OCI-M1 (cell line): ENCODE measurements at places on chromosomes 16 and 17.

DNA sequence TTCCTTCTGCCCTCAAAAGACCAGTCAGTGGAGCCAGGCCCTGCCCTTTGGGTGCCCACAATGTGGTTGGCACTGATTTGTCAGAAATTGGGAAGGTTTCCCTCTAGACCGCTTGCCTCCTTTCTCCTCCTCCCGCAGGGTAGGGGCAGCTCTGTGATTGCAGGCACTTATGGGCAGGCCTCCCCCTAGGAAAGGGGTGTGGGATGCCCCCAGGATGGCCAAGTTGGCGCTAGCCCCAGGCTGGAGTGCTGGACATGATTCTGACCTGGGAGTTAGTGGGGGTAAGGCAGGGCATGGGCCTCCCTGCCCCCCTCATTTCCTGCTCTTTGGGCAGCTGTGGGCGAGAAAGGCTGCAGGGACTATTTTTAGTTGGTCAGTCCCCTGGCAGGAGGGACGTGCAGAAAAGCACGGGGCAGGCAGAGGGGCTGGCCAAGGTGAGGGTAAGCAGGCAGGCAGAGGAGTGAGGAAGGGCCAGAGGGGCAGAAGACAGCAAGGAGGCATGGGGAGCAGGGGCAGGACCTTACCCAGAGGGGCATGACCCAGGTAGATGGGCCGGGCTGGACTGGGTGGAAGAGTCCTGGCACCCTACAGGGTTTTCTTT lies 3.3 kb downstream of the RARA start:
- DNase-seq: no peak

GRCh38 chr16:82835487-82836155 lies 208.9 kb downstream of the CDH13 start:
- DNase-seq: no peak

DNA sequence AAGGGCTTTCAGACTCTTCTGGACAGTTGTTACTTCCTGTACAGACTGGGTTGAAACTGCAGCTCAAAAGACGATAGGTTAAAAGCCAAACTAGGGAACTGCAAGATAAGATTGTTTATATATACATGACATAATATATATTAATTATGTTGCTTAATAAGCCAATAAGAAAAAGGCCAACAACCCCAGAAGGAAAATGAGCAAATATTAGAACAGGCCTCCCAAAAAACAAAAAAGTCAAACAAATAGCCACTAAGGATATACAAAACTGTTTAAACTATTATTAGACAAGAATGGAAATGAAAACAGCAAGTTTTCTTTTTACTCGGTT lies 495 bp upstream of the CMTR2 start:
- no peak for DNase-seq

GRCh38 chr17:64006361-64007088 lies 8.4 kb downstream of the PRR29 start:
- DNase-seq: peak; percentile 93

DNA sequence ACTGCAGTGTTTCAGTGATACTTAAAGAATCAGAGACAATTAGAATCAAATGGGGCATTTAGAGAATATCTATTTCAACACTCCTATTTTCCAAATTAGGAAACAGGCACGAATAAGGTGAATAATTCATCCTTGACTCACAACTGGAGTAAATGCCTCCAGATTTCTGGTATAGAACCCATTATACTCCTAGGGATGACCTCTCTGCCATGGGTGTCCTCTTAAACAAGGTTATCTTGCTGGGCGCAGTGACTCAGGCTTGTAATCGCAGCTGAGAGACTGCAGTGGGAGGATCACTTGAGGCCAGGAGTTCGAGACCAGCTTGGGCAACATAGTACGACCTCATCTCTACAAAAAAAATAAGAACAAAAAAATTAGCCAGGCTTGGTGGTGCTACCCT lies 139.8 kb upstream of the ELAC2 start:
- no peak for DNase-seq

- no peak for DNase-seq
These were observed 3.9 kb downstream of the ANKRD13B start for GRCh38 chr17:29596811-29597210.

- DNase-seq: no peak
These were observed 372.5 kb upstream of the CDH8 start for GRCh38 chr16:62408760-62409159.

DNA sequence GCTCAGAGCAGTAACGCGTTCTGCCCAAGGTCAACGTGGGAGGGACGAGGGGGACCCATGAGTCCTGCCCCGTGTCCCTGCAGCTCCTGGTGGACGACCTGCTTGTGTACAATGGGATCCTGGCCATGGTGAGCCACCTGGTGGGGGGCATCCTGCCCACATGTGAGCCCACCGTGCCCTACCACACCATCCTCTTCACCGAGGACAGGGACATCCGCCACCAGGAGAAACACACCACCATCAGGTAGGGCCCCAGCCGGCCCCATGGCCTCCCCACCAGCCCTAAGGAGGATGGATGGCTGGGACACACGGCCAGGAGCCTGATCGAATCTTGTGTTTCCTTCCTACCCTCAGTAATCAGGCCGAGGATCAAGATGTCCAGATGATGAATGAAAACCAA lies 227.6 kb downstream of the KATNIP start:
- no peak for DNase-seq

DNA sequence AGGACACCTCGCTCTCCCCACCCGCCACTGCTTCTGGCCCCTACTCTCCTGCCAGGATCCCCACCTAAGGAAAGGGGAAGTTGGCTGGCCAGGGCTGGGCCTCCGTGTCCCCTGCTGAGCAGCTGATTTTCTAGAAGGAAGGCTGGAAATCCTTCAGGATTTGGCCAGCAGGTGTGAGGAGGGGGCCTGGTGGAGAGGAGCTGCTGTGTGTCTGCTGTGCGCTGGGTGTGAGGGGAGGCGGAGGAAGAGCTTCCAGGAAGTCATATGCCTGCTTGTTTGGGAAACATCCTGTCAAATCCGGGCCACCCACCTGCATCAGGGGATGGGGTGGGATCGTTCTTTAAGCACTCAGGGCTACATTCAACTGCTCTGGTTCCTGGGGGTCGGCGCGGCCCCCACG lies 28.6 kb downstream of the TPSG1 start:
- no peak for DNase-seq

GRCh38 chr17:46028981-46029565 lies 30.0 kb downstream of the STH start:
- no peak for DNase-seq

DNA sequence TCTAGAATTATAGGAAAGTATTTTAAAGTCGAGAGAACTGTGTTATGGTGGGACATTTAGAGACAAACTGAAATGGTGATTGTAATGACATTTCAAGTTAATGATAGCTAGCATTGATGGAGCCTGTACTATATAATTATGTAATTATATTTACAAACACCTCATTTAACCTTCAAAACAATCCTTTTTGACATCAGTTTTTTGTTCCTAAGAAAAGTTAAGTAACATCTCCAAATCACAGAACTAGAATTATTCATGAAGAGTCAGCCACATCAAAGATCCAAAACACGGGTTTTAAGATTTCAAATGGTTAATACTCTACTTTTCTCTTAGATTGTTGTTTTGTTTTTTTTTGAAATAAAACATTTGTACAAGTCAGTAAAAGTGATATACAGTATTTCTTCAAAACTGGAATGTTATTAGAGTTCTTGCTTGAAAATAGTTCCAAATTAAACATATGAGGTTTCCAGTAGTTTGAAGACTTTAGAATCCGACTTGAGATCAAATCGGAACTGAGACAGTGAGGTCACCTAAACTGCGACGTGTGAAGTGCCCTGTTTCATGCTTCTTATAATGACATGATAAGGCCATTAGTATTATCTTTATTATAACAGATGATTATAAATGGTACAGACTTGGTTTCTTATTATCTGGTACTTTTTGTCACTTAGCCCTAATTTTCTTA lies 264.9 kb upstream of the TBX2 start:
- DNase-seq: no peak

GRCh38 chr17:7435676-7436555 lies 681 bp downstream of the TMEM102 start:
- DNase-seq: peak; percentile 94

- peak; percentile 78 for DNase-seq
These were observed 13.9 kb upstream of the LPCAT2 start for GRCh38 chr16:55494994-55495421.
